ENCODE measurements at places on chromosomes 7 and 10. TPM values are rescaled to one million over a fixed set of nuclear protein-coding genes. Genes with fewer than 3 reads are reported as not detected.

The ARHGEF35 gene
- total RNA-seq: 4.2 TPM

The FAM24B gene
- 18.5 TPM for total RNA-seq

GRCh38 chr7:82375713-82376112, 67.9 kb downstream of the CACNA2D1 start:
- no peak for DNase-seq

DNA sequence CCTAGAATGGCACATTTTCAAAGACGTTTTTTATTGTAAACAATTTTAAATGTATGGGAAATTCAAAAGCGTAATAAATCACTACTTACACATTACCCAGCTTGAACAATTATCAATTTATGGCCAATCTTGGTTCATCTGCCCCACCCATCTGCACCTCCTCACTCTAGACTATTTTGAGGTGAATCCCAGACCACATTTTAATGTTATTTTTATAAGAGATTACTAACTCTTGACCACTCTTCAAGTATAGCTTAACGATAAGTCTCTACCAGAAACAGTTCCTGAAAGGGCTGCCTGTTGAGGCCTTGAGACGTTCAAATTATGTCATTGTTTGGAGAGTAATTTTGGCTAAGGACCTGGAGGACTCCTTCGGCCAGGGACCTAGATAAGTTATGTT, 33.2 kb downstream of the ECHDC3 start:
- DNase-seq: no peak

The FAM25G gene
- total RNA-seq: not detected

DNA sequence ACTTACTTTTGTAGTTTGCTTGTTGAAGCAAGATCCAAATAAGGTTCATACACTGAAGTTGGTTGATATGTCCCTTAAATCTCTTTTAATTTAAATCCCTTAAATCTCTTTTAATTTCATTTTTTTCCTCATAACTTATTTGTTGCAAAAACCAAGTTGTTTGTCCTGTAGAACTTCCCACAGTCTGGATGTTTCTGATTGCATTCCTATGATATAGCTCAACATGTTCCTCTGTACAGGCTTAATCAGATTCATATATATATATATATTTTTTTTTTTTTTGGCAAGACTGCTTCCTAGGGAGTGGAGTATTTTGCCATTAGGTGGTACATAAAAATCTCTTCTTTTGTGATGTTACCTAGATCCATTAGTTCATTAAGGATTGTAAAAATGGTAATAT, 174.9 kb upstream of the MKLN1 start:
- DNase-seq: no peak

DNA sequence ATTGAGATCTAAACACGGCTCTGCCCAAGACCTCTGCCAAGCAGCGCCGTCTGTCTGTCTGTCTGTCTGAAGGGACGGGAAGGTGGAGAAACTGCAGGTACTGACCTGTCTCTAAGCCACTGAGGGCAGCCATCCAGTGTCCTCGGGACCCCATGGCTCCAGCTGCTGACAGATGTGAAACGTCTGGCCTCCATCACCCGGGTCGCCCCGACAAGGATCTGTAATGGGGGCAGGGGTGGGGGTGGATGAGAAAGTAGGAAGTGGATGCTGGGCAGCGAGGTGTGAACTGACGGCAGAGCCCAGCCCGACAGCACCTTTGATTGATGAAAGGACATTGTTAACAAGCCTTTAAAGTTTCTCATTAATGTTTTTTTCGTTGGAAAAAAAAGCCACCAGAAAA, 193.1 kb downstream of the EBF3 start:
- no peak for DNase-seq

DNA sequence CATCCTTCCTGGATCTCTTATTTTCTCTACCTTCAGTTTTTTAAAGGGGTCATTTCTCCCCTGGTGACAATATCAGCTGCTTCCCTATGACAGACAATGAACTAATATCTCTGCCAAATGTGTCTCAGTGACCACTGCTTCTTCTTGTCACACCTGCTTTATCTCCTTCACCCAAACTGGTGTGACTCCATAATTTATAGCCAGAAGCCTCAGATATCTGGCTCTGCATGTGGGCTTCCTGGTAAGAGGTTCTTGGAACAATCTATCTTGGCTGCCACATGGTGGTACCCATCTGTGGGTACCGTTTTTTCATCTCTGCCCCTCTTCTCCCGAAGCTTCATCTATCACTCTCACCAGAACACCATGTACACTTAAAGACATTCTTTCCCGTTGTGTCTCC, 37.0 kb downstream of the CPVL start:
- DNase-seq: no peak

The ZNHIT1 gene
- 33.9 TPM for total RNA-seq

DNA sequence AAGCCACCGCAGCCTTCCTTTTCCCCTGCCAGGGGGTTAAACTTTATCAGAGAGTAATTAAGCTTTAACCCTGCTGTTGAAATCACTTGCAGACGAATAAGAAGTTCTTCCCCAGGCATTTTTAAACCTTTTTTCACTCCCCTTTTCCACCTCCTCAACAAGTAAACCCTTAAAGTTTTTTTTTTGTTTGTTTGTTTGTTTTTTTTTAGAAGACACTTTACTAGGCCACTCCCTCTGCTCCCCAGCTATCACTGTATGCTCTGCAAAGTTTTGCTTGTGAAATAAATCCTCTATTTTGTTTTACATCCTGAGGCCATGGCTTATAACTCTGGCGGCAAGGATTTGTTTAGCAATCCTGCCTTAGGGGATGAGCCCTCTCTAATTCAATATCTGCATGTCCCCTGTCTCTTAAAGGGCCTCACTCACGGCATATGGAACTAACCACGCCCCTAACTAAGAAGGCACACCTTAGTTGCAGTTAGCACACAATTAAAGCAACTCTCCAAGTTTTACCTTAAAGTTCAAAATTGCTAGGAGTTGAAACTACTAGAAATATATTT, 1354.7 kb upstream of the LRRTM3 start:
- DNase-seq: no peak

- DNase-seq: no peak
These were observed 102.4 kb downstream of the LRRC4 start for GRCh38 chr7:127928852-127929251.

DNA sequence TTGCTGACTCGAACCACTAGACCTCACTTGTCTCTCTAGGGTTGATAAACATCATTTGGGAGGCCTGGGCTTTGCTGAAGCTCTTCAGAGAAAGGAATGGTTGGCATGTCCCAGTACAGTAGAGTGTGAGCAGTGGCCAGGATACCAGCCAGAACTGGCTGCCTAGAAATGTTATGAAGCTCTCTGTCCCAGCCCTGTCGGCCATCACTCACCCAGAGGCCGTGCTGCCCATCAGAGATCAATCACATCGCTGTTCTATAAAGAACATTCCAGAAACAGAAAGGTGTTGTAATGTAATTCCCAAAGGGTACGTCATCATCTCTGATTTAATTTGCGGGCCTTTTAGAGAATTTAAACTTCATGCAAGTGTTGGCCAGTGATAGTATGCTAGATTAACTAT, 111.5 kb downstream of the PRPF18 start:
- no peak for DNase-seq

GRCh38 chr10:2326411-2326810, 589.1 kb upstream of the ADARB2 start:
- no peak for DNase-seq

The EPO gene
- not detected for total RNA-seq

The PIK3AP1 gene
- 5.2 TPM for total RNA-seq

GRCh38 chr10:122786269-122786668, 59.4 kb downstream of the CUZD1 start:
- no peak for DNase-seq

DNA sequence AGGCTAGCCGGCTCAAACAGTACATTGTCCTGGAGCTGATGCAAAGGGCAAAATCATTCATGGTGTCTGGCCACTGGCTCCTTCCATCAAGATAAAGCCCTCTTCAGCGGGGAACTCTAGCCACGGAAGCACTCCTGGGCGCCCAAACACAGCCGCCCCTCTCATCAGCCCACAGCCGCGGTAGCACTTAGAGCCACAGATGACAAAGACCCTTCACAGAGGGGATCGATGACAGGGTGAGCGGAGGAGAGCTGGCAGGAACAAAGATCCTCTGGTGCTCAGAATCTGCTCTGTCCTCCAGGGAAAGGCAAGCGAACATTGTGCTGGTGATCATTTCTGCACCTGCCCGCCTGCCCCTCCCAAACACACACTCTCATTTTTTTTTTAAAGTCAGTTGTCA, 222.2 kb upstream of the NRP1 start:
- DNase-seq: no peak

DNA sequence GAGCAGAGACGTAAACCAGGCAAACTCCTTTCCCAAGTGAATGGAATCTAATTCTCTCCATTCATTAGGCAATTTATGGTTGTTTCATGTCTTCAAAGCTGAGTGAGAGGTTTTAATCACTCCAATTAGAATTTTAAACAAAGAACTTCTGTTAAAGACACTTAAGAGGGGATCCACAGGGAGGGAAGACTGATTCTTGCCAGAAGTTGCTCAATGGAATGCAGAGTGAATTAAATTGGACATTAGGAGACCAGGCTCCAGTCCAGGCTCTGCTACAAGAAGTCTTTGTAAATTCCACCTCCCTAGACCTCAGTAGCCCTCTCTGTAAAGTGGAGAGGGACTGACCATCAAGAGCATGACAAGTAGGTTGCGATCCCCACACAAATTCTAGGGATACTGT, 130.7 kb upstream of the TMEM72 start:
- no peak for DNase-seq

The ANKMY2 gene
- total RNA-seq: 13.6 TPM

The EXOSC1 gene
- total RNA-seq: 46.9 TPM

The TAS2R40 gene
- not detected for total RNA-seq

DNA sequence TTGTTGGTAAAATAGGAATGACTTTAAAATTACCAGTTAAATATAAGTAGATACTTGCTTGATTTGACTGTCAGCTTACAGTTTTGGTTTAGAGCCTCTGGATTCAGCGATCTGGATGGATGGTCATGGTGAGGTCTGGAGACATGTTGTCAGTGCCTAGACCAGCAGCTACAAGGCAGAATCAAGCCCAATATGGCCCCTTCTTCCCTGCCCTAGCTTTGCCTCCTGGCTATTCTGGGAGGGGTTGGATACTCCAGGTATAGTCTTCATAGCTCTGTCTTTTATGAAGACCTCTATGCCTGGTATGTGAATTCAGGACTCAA, 166.5 kb upstream of the VIPR2 start:
- DNase-seq: no peak

GRCh38 chr7:19352305-19352695, 207.1 kb upstream of the FERD3L start:
- no peak for DNase-seq

- DNase-seq: no peak
These were observed at the start of gene CXCL12 for GRCh38 chr10:44385026-44385695. CXCL12 (minus strand) TSS chr10:44385097; CDS start chr10:44385005, 92 bp downstream.

The AASS gene
- 5.1 TPM for total RNA-seq

DNA sequence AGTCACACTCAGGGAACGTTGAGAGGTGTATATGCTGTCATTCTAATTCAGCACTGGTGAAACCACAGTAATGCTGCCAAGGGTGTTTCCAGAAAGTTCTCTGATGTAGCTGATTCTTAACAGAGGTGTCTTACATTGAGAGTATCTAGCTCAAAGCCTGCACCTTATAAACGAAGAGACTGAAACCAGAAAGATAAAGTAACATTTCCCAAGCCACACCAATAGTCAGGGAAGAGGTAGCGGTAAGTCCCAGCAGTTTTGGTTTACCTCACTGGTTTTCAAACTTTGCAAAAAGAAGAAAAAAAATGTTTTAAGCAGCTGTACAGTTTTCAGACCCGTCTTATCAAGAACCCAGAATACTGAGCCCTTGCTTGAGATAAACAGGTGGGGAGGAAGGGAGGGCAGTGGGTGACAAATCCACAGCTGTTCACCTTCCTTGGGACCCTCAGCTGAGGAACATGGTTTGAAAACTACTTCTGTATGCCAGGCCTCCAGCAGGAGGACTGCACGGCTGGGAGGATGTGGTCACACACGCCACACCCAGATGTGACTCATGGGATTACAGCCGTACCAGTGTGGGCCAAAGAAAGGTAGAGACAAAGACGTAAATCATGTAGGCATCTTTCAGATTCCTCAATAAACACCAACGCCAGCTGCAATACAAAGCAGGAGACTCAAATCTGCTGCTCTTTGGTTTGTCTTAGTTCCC, 63.9 kb upstream of the GSDME start:
- peak; percentile 80 for DNase-seq

GRCh38 chr10:129394518-129395328, 72.3 kb upstream of the MGMT start:
- no peak for DNase-seq

DNA sequence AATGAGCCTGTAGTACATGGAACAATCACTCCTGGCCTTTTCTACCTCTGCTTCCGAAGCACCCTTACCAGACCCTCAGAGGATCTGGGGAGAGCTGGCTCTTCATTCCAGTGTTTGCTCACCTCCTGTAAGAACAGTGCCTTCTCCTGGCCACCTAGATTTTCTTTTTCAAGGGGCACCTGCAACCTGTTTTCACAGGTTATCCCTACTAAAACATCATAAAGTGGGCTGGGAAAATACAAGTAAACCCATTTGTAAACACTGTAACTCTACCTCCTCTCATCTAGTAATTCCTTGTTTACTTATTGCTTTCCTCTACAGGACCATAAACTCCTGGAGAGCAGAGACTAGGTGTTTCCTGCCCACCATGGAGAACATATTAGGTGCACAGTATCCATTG, 1.1 kb downstream of the PIK3AP1 start:
- DNase-seq: no peak

The TAS2R3 gene
- total RNA-seq: 4.6 TPM

DNA sequence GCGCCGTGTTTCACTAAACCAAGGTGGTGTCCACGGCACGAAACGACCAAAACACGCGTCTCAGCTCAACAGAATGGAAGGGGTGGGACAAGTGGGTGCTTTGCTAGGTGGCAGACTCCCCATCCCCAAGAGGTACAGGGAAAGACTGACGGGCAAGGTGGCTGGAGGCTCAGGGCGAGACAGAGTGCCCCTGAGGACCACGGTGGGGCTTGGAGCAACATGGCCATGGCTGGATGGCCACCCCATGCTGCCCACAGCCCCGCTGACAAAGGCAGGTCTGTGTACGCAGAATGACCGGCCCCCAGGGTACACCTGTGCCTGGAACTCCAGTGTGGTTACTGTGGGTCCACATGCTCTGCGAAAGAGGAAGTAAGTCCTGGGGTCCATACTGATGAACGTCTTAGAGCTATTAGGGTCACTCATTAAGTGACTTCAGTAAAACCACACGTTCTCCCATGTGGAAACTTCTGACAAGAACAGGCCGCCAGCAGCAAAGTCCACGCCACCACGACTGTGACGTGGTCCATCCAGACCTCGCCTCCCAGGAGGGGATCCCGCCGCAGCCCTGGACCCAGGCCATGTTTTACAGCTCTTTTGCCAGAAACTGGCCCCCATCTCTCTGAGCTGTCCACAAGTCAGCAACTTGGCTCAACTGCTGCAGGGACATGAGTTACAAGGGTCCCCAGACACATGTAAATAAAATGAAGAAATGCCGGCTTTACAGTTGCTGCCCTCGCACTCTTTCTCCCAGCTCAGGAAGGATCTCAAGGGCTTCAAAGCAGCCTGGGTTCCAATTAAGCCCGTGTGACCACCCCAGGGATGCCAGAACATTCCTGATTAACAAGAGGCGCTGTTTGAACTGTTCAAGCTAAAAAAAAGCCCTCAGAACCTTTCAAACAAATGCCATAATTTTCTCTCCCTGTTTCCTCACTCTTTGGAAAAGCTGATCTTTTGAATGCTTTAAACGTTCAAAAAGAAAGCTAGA, 66.8 kb downstream of the MAD1L1 start:
- DNase-seq: no peak

The SUN1 gene
- 198 TPM for total RNA-seq

The GNGT1 gene
- not detected for total RNA-seq

All from naive thymus-derived CD8-positive, alpha-beta T cell (primary cell).